ENCODE measurements at places on chromosomes 1 and 21.

GRCh38 chr1:75967719-75968118, 35.5 kb upstream of the ASB17 start:
- DNase-seq: no peak

GRCh38 chr1:51222136-51222787, 13.8 kb upstream of the RNF11 start:
- DNase-seq: no peak

DNA sequence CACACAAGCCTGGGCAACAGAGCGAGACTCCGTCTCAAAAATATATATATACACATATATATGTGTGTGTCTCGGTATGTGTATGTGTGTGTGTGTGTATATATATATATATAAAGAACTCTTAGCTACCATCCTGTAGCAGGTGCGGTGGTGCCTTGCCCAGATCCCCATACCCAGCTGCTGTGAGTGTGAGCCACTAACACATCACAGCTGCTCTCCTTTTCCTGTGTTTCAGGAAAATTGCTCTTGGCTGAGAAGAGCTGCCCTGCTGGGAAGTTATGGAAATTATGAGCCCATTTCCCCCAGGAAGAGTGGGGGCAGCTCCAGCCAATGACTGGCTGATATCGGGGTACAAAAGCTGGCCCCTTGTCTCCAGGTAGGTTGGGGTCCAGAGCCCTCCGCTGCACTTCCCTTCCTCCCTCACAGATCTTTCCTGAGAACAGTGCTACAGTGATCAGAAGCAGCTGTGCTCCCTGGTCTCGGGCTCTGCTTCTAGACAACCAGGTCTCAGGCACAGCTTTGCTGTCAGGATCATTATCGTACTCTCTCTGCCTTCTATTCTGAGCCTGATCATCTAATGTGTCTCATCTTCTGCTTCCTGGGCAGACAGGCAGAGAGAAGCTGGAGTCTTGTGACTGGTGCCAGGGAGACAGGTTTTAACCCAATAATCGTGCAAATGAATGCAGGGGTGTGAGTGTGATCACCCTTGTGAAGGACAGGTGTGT, 109.6 kb upstream of the ZNF678 start:
- DNase-seq: no peak

- DNase-seq: no peak
These were observed 137.4 kb upstream of the BARHL2 start for GRCh38 chr1:90854397-90854924.

GRCh38 chr21:31222142-31222541, 121.9 kb downstream of the TIAM1 start:
- DNase-seq: peak; percentile 65

GRCh38 chr1:17023102-17023501, 11.4 kb upstream of the ATP13A2 start:
- DNase-seq: no peak

DNA sequence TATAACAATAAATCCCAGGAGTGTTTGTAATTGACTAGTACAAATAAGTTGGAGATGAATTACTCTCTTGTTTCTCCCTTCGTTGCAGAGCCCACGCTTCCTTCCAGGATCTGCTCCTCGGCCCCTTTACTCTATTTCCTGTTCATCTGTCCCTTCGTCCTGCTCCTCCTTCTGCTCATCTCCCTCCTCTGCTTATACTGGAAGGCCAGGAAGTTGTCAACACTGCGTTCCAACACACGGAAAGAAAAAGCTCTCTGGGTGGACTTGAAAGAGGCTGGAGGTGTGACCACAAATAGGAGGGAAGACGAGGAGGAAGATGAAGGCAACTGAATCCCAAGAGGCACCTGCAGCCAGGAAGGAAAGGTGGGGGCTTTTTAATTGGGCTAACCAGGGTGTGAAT, 26.4 kb upstream of the TTF2 start:
- DNase-seq: no peak

DNA sequence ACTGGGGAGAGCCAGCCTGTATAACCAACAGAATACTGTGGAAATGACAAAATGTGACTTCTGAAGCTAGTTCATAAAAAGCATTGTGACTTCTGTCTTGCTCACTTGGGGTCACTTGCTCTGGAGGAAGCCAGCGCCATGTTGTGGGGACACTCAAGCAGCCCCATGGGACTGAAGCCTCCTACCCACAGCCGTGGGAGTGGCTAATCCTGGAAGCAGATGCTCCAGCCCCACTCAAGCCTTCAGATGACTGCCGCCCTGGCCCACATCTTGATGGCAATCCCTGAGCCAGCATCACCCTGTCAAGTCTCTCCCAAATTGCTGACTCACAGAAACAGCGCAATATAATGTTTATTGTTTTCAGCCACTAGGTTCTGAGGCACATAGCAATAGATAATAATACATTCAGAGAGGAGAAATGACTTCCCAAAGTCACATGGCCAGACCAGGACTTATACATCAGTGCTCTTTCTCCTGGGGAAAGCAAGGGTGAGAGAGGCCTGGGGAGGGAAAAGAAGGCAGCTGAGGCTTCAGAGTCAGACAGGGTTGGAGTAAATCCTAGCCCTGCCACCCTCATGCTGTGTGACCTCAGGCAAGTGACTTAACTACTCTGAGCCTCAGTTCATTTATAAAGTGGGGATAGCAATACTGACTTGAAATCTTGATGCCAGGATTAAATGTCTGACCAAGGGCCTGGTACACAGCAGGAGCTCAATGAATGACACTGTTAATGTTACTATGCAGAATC, 5.0 kb upstream of the TNFRSF8 start:
- DNase-seq: no peak

- DNase-seq: no peak
These were observed 86.9 kb upstream of the ZBTB40 start for GRCh38 chr1:22364764-22365163.

DNA sequence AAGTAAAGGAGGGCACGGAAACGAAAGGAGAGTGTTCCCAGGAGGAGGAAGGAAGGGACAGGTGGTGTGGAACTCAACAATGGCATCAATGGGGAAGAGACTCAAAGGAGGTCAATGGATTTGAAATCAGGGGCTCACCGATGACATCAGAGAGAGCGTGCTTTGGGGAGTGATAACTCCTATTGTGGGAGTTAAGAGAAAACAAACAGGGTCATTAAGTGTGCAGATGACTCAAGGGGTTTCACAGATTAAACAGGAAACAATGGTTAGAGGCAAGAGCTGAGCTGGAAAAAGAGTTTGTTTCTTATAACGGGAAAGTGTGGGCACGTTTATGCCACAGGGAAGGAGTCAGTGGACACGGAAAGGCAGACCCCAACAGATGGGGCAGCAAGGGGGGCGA, 629.1 kb downstream of the SMYD3 start:
- DNase-seq: no peak

- DNase-seq: peak; percentile 49
These were observed at the start of gene NTMT2 for GRCh38 chr1:170145770-170146676. Gene NTMT2 (plus strand): TSS chr1:170145959. CDS start chr1:170146108, 149 bp downstream.

GRCh38 chr1:61344696-61345095, 262.3 kb downstream of the NFIA start:
- DNase-seq: no peak

GRCh38 chr21:45443595-45444181, 38.7 kb downstream of the COL18A1 start:
- DNase-seq: no peak
